ENCODE measurements at places on chromosomes 16 and 17.

DNA sequence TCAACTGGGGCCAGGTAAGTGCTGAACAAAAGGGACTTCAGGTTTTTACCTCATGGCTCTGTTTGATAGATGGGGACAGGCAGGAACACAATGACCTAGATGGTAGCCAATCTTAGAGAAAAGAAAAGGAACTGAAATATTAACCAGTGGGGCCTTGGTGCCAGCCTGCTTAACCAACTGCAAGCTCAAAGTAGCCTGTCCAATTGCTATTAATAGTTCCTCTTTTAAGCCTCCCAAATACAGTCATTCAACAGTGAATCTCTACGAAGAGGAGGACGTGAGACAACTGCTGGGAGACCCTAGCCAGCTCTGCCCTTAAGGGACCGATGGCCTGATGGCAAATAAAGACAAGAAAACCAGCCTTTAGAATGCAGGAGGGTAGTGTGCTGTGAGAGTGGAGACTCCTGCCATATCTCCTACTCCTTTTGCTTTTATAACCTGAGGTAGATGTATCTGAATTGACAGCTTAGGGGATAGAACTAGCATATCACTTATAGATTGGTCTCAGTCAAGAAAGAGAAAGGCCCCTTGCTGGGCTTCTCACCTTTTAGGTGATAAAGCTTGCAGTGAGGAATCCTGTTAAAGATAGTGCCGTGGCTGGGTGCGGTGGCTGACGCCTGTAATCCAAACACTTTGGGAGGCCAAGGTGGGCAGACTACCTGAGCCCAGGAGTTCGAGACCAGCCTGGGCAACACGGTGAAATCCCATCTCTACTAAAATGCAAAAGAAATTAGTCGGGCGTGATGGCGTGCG, 28.3 kb downstream of the ARSG start:
- no peak for ATAC-seq

GRCh38 chr17:46922804-46923635, at the start of gene GOSR2:
GOSR2 (plus strand) TSS chr17:46923160; CDS start chr17:46923193, 33 bp downstream.
- ATAC-seq = peak; percentile 94

GRCh38 chr16:2474877-2475412, at the start of gene TBC1D24:
TBC1D24 (plus strand) TSS chr16:2475127; CDS start chr16:2496149, 21,022 bp downstream.
- peak; percentile 65 for ATAC-seq

GRCh38 chr17:63740464-63741142, 996 bp downstream of the STRADA start:
- ATAC-seq = no peak

GRCh38 chr17:74419928-74420411, 11.9 kb upstream of the GPRC5C start:
- ATAC-seq = no peak
